ENCODE measurements at places on chromosomes 4 and X.

DNA sequence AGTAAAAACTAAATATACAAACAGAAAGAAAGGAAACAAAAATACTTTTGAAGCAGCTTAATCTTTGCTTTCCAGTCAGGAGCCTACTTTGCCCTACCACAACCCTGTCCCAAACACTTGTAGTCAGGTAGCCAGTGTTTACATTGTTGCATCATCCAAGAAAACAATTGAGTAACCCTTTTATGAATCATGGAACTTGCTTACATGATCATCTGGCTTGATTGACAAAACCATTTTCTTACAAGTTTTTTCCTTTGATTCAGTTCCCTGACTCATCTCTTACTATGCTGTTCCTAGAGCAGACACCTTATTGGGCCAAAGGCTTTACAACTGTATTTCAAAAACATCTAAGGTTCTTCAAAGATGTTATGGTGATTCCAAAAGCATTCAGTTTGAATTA is 740.1 kb downstream of the KLHL13 start:
- no peak for DNase-seq

- no peak for DNase-seq
These were observed 27.3 kb downstream of the CSN3 start for GRCh38 chr4:70269674-70270073.

DNA sequence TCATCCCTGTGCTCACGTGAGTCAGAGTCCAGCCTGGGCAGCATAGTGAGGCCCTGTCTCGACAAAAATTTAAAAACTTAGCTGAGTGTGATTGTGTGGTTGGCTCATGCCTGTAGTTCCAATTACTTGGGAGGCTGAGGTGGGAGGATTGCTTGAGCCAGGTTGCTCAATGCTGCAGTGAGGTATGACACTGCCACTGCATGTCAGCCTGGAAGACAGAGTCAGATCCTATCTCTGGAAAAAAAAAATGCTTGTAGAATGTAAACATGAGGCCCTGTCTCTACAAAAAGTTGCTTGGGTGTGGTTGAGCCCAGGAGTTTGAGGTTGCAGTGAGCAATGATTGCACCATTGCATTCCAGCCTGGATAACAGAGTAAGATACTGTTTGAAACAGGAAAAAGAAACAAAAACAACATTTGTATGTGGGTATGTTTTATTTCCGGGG is 11.3 kb upstream of the YTHDC1 start:
- no peak for DNase-seq

- no peak for DNase-seq
These were observed 50.7 kb downstream of the MRPL1 start for GRCh38 chr4:77913348-77913747.

- no peak for DNase-seq
These were observed 573.8 kb upstream of the NDST4 start for GRCh38 chr4:115687052-115687755.

- DNase-seq = no peak
These were observed 9.1 kb upstream of the YTHDC1 start for GRCh38 chr4:68358988-68359387.

DNA sequence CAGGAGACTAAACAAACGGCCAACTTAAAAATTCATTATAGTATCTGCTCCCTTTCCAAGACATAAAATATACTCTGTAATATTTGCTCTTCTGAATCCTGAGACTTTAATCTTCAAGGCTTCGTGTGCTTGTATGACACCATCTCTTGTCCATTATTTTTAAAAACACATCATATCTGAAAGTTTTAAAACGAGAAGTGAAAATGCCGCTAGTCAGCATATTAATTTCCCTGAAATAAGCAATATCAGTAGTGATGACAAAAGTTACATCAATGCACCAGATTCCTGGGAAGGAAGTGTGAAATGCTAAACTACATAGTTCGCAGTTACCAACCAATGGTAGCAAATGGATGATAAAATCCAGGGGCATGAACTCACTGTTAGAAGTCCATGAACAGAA is 66.8 kb upstream of the EXOC1L start:
- no peak for DNase-seq

GRCh38 chr4:127145006-127145540 is 487.7 kb upstream of the INTU start:
- DNase-seq = no peak

GRCh38 chrX:125786316-125786715 is 379.8 kb downstream of the DCAF12L2 start:
- no peak for DNase-seq

DNA sequence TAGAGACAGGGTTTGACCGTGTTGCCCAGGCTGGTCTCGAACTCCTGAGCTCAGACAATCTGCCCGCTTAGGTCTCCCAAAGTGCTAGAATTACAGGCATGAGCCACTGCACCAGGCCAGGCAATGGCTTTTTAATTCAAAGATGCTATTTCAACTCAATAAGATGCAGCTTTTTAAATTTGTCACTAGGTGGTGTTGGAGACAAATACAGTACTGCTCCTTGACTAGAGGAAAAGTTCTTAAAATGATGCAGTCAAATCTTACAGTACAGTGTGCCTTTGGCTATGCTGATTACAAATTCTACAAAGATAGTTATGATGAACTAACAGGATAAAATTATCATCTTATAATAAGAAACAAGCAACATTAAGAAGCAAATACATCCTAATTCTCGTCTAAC is 441.1 kb downstream of the KCNIP4 start:
- no peak for DNase-seq

- no peak for DNase-seq
These were observed 109.4 kb downstream of the GPM6A start for GRCh38 chr4:175702703-175703102.

- no peak for DNase-seq
These were observed 152.9 kb downstream of the NHS start for GRCh38 chrX:17527922-17528321.

DNA sequence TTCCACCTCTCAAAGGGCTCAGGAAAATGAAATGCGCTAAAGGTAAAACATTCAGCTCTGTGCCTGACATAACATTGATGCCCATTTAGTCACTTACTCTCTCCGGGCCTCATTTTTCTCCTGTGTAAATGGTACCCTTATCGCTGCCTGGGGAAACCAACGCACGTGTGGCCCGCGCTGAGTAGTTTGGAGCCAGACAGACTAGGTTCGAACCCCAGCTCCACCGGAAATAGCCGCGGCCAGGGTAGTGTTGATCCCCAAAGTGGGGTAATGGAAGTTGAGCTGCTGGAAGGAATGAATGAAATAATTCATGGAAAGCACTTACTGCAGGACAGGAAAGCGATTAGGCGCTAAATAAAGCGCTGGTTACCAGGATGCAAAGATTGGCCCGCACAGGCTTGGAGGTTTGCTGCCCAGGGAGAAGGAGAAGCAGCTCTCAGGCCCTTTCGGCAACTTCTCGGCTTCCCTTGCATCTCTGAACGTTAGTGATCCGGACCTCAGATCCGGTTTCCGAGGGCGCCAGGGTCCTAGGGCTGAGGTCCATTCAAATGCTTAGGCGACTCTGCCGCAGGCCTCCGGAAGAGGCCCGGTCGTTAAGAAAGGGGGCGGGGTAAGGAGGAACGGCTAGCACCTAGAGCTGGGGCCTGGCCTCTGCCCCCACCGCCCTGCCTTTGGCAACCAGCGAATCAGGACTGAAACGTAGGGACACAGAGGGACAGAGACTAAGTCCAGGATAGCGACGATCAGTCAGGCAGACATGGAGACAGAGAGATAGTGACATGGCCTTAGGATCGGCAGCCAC is 13.3 kb downstream of the NKX3-2 start:
- peak; percentile 19 for DNase-seq

GRCh38 chr4:186137196-186137794 is 32.8 kb downstream of the FAM149A start:
- no peak for DNase-seq

GRCh38 chrX:143632625-143633410 is 3.1 kb downstream of the SLITRK4 start:
- DNase-seq = no peak

- no peak for DNase-seq
These were observed 33.7 kb downstream of the WDR17 start for GRCh38 chr4:176099314-176099713.

- DNase-seq = peak; percentile 16
These were observed 14.1 kb upstream of the PAPSS1 start for GRCh38 chr4:107734120-107734519.

DNA sequence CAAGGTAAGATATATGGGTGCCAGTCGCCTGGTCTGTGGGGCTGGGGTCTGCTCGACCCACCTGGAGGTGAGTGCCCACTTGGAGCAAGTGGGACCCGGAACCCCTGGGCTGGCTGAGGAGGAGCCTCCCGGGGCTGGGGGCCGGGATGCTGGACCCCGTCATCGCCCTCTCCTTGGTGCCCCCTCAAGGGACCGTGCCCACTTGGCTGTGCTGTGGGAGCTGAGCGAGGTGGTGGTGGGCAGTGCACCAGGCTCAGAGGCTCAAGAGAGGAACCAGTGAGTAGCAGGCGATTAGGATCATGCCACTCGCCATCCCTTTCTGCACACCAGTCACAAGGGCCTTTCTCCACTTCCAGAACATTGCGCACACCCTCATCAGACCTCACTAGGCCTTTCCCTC is 203.8 kb upstream of the PSAPL1 start:
- DNase-seq = no peak

GRCh38 chr4:185515248-185515647 is 20.1 kb downstream of the PDLIM3 start:
- DNase-seq = no peak

GRCh38 chrX:11375614-11376119 is 82.5 kb downstream of the AMELX start:
- no peak for DNase-seq

GRCh38 chr4:106541253-106541652 is 172.7 kb upstream of the GIMD1 start:
- no peak for DNase-seq

DNA sequence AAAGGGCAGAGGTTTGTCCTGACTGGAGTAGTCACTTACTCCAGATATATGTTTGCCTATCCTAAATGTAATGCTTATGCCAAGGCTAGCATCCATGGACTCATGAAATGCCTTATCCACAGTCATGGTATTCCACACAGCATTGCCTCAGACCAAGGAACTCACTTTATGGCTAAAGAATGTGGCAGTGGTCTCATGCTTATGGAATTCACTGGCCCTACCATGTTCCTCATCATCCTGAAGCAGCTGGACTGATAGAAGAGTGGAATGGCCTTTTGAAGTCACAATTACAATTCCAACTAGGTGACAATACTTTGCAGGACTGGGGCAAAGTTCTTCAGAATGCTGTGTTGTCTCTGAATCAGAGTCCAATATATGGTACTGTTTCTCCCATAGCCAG is 1014.8 kb downstream of the RAPGEF2 start:
- no peak for DNase-seq

- DNase-seq = no peak
These were observed 33.3 kb upstream of the GPC4 start for GRCh38 chrX:133448512-133449076.

DNA sequence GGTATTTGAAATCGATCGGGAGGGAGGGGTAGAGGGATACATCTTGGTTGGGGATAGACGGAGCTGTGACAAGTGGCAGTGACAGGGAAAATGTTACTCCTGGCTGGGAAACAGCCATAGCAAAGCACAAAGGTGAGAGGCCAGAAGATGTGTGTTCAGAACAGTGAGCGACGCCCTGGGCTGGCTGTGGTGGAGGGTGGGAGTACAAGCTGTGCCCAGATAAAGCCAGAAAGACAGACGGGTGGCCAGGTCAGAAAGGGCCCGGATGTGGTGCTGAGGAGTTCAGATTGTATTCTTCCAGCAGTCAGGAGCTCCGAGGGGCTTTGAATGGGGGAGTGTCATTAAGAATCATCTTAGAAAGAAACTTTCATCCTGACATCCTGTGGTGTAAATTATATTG is 27.9 kb downstream of the CCDC149 start:
- DNase-seq = no peak

GRCh38 chr4:35802644-35803043 is 441.7 kb downstream of the ARAP2 start:
- no peak for DNase-seq

DNA sequence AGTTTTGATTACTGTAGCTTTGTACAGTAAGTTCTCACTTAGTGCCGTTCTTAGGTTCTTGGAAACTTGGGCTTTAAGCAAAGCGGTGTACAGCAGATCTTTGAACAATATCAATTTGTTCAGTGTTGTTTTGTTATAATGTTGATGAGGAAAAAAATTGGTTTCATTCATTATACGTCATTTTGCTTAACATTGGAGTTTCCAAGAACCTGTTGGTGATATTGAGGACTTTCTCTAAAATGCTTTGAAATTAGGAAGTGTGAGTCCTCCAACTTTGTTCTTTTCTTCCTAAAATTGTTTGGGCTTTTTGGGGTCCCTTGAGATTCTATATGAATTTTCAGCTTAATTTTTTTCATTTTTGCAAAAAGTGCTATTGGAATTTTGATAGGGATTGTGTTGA is 49.1 kb downstream of the STAG2 start:
- no peak for DNase-seq

DNA sequence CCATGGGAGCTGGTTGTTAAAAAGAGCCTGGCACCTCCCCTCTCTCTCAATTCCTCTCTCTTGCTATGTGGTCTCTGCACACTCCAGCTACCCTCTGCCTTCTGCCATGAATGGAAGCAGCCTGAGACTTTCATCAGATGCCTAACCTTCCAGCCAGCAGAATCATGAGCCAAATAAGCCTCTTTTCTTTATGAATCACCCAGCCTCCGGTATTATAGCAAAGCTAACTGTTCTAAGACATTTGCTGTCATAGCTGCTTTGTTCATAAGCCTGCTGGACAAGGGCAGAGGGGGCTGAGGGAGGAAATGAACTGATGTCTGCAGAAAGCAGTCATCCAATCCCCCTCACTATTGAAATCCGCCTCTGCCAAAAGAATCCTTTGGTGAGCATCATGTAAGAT is 196.7 kb downstream of the ZNF330 start:
- no peak for DNase-seq

GRCh38 chr4:25759101-25759500 is 103.5 kb downstream of the SLC34A2 start:
- no peak for DNase-seq

GRCh38 chr4:81350040-81350439 is 121.7 kb downstream of the RASGEF1B start:
- DNase-seq = no peak

DNA sequence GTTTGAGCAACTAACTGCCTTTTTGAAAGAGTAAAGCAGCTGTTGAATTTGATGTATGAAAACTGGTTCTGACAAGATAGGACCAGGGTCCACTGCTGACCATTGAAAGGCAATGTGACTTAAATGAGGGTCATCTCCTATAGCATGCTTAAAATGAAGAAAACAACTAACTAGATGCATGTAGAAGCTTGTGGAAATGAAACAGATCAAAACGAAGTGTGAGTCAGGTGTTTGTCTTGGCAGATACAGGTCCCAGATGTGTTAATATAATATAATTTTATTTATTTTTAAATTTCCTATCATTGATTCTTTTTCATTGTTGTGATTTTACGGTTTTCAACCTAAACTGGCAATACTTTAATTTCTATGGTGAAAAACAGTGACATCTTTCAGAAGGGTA is 83.6 kb downstream of the ATOH1 start:
- DNase-seq = no peak

- no peak for DNase-seq
These were observed 39.5 kb downstream of the SORBS2 start for GRCh38 chr4:185772391-185773093.

DNA sequence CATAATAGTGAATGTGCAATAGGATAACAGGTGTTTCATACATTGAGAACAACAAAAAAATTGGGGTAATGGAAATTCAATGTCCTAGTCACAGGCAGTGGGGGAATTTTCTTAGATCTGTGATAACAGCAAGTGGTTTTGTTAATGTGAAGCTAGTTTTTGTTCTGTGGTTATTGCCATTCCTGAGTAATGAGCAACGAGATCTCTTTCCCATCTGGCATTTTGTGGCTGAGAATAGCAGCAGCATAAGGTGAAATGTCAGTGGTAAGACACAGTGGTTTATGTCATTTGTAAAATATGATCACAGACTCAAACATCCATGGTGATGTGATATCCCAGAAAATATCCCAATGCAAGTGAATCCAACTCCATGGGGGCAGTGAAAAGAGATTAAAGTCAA is 497.5 kb downstream of the KCNIP4 start:
- DNase-seq = no peak

Measured in GM10248 (cell line).